ENCODE measurements at places on chromosomes 11 and 22. TPM values are rescaled to one million over a fixed set of nuclear protein-coding genes. Genes with fewer than 3 reads are reported as not detected.

- no peak for DNase-seq
These were observed 4.6 kb downstream of the B4GALNT4 start for GRCh38 chr11:373716-374551.

GRCh38 chr11:2272228-2272945 is 2.0 kb upstream of the ASCL2 start:
- no peak for DNase-seq

GRCh38 chr11:67059671-67060070 is 3.0 kb downstream of the RHOD start:
- DNase-seq = no peak

DNA sequence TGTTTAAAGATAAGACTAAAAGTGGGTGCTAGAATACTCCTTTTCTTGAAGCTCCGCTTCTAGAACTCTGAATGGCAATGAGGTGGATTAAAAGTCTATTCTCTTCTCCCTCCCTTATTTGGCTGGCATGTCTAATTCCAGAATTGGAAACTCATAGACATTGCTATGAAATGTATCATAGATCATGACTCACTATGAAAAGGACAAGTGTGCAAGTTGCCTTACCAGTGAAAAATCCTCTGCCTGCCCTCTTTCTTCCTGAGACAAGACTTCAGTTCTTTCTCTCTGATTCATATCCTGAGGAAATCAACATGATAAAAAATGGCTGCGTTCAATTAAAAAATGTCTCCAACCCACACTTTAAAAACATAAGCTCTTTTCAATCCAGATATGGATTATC is 73.2 kb upstream of the BLID start:
- DNase-seq = peak; percentile 77

- no peak for DNase-seq
These were observed 14.5 kb upstream of the CLMP start for GRCh38 chr11:123209591-123209990.

- no peak for DNase-seq
These were observed 76.4 kb downstream of the COMMD9 start for GRCh38 chr11:36212564-36213392.

GRCh38 chr11:35934981-35935380 is 8.9 kb upstream of the LDLRAD3 start:
- DNase-seq = no peak

DNA sequence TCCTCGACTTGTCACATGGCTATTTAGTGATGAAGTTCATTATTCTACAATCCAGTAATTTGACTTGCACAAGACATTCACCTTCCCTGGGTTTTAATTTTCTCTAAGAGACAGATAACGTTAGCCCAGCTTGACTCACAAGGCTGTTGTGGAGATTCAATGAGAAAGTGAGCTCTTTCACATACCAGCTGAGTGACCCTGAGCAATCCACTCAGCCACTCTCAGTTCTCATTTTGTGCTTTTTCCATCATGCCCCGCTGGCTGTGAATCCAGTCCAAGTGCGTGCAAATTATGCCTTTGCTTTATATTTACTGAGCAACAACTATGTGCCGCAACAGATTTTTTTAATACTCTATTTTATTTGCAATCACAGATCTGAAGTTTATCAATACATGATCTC is 176.5 kb downstream of the LARGE1 start:
- no peak for DNase-seq

The MRGPRX4 gene
- not detected for total RNA-seq

The TRPM5 gene
- total RNA-seq = not detected

The HBE1 gene
- total RNA-seq = not detected

The NPAS4 gene
- 1.3 TPM for total RNA-seq

The FOLH1 gene
- total RNA-seq = not detected

The QSER1 gene
- total RNA-seq = 24.9 TPM

Data from SJSA1 (cell line).